ENCODE measurements at places on chromosomes 16 and 17. TPM values are rescaled to one million over a fixed set of nuclear protein-coding genes. Genes with fewer than 3 reads are reported as not detected.

DNA sequence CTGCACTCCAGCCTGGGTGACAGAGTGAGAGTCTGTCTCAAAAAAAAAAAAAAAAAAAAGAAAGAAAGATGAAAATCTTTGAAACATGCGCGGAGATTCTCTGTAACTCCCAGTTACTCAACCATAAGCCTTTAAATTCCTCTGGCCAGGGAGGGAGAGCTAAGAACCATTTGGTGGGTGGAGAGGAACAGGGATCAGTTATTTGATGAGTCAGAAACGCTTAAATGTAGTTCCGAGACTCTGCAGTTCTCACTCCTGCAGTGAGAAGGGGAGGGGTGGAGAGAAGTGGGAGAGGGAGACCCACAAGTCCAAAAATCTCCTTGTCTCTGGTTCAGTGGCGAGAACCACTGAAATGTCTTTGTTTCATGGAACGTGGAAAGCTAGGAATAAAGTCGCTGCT lies 266.7 kb downstream of the SOX9 start:
- H3K27me3 ChIP-seq = peaks cover 2% of the 10 kb centered on the region
- H3K36me3 ChIP-seq = no peaks in the 10 kb centered on the region
- no peak overlapping the region for H3K4me3 ChIP-seq
- no peak overlapping the region for H3K27ac ChIP-seq
- peaks cover 36% of the 10 kb centered on the region for H3K4me1 ChIP-seq
- DNase-seq = no peak

Gene ADAMTS18
- total RNA-seq = 5.8 TPM

DNA sequence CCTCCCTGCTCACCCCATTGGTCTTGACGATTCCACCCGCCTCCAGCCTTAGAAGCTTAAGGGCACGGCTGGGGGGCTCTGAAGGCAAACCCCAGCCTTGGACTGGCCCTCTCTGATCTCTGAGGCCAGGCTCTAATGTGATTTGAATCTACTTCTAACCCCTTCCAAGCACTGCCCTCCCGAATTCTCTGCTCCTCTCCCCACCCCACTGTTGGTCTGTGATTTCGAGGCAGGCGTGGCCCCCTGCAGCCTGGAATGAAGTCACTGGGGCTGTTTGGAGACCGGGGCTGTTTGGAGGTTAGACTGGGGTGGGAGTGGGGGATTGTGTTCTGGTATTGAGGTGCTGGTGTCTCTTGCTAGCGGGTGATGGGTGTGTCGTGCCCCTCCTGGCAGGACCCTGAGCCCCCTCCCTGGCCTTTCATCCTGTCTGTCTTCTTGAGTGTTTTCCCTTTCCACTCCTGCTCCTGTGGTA lies 2.2 kb downstream of the GRB7 start:
- H3K4me1 ChIP-seq = peaks cover 38% of the 10 kb centered on the region
- peak overlapping the region; percentile 82 for H3K4me3 ChIP-seq
- peak overlapping the region; percentile 86 for H3K27ac ChIP-seq
- peaks cover 2% of the 10 kb centered on the region for H3K36me3 ChIP-seq

DNA sequence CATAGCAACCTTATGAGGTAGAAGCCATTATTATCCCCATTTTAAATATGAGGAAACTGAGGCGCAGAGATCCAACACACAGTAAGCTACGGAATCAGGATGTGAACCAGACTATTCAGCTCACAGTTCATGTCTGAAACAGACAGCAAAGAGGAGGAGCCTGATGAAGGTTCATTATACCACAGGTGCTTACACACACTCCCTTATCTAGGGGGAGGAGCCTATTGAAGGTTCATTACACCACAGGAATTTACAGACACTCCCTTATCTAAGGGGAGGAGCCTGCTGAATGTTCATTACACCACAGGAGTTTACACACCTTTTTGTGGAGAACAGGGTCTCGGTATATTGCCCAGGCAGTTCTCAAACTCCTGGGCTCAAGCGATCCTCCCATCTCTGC lies 21.9 kb downstream of the C16orf95 start:
- H3K27me3 ChIP-seq = peaks cover 6% of the 10 kb centered on the region
- H3K27ac ChIP-seq = no peak overlapping the region
- H3K36me3 ChIP-seq = peaks cover 7% of the 10 kb centered on the region
- DNase-seq = no peak
- H3K4me1 ChIP-seq = no peaks in the 10 kb centered on the region
- H3K4me3 ChIP-seq = no peak overlapping the region

Gene RSKR
- 35.5 TPM for total RNA-seq

Gene MYH13
- total RNA-seq = not detected

Gene UTP4
- 51.4 TPM for total RNA-seq

Gene ZG16
- total RNA-seq = not detected

Gene NT5C3B
- total RNA-seq = 105 TPM

DNA sequence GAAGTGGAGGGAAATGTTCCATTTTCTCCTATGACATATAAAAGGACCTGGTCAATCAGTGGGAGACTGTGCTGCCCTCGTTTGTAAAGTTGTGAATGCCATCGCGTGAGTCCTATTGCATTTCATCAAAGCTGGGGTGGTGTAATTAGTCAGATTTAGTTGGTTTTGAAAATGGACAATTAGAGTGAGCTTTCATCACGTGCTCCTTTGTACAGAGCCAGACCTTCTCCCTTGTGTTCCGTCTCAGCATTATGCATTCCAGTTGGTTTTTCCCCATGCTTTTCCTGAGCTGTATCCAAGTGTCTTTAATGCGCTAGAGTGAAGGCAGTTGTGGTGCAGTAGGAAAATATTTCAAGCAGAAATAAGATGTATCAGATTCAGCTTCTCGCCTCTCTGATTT lies 10.4 kb downstream of the SEC14L1 start:
- H3K4me3 ChIP-seq = no peak overlapping the region
- no peak overlapping the region for H3K27ac ChIP-seq
- peaks cover 33% of the 10 kb centered on the region for H3K4me1 ChIP-seq
- no peaks in the 10 kb centered on the region for H3K27me3 ChIP-seq
- H3K36me3 ChIP-seq = peaks cover 6% of the 10 kb centered on the region

DNA sequence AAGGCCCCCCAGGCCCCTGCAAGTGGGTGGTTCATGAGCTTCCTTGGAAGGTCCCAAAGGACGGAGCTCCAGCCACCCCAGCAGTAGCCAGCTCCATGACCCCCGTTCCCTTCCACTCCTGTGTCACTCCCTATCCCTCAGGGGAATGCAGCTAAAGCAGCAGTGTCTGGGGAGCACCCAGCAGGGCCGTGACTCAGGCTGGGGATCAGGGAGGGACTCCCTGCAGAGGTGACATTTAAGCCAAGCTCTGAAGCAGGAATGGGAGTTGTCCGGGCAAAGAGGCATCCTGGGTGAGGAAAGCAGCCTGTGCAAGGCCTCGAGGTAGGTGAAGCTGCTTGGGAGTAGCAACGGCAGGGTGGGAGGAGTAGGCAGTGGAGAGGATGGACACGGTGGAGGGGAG lies 11.1 kb upstream of the NPTX1 start:
- H3K27ac ChIP-seq = no peak overlapping the region
- H3K4me3 ChIP-seq = no peak overlapping the region
- no peak for DNase-seq
- H3K4me1 ChIP-seq = peaks cover 3% of the 10 kb centered on the region
- no peaks in the 10 kb centered on the region for H3K36me3 ChIP-seq

- H3K4me1 ChIP-seq = no peaks in the 10 kb centered on the region
- H3K36me3 ChIP-seq = no peaks in the 10 kb centered on the region
- no peak for DNase-seq
Measured at GRCh38 chr17:40859536-40859935, 7.5 kb downstream of the KRT12 start.

Gene FN3K
- total RNA-seq = 40.4 TPM

Gene CRHR1
- not detected for total RNA-seq

DNA sequence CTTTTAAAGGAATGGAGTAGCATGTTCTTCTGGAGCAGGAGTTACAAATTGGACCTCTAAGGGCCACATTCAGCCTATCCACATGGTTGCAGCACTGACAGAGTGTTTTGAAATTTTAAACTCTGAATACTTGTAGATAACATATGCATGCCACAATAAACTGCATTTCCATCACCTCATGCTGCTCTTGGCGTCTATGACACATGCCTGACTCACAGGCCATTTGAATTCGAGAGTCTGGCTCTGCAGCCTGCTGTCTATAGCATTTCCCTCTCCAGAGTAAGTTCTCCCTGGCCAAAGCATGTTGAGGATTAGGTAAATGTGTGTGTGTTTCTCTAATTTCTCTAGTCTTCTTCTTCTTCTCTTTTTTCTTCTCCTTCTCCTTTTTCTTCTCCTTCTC lies 28.7 kb upstream of the MYOCD start:
- no peak for DNase-seq
- no peak overlapping the region for H3K27ac ChIP-seq
- peaks cover 36% of the 10 kb centered on the region for H3K27me3 ChIP-seq
- no peaks in the 10 kb centered on the region for H3K36me3 ChIP-seq
- peaks cover 23% of the 10 kb centered on the region for H3K4me1 ChIP-seq
- no peak overlapping the region for H3K4me3 ChIP-seq

Gene HSDL1
- total RNA-seq = 43.8 TPM

DNA sequence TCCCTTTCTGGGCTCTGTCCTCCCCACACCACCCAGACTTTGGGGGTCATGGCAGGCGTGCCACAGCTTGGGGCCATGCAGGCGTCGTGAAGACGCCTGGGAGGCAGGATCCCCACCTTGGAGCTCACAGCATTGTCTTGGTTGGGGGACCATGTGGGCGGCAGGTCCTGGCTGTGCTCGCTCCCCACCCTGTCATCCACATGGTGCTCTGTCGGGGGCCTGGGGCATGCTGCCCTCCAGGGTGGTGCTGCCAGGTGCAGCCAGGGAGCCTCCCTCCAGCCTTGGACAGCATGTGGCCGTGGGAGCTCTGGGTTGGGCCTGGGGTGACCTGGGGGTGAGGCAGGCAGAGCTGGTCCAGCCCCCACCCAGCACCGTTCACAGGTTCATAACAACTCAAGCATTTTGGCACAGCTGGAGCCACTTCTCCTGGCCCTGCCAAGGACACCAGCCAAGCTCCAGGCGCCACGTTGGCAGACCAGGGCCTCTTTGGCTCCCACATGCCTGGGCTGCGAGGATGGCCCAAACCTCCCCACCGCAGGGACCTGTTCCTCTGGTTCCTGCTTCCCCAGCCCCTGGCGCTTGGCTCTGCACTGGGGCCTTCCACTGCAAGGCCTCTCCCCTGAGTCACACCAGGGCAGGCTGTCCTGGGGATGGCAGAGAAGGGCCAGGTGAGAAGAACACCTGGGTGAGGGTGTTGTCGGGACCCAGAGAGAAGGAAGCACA lies 15.1 kb upstream of the ATP6V0C start:
- no peak overlapping the region for H3K4me3 ChIP-seq
- H3K36me3 ChIP-seq = peaks cover 1% of the 10 kb centered on the region
- no peak for DNase-seq
- no peaks in the 10 kb centered on the region for H3K4me1 ChIP-seq
- no peaks in the 10 kb centered on the region for H3K27me3 ChIP-seq

DNA sequence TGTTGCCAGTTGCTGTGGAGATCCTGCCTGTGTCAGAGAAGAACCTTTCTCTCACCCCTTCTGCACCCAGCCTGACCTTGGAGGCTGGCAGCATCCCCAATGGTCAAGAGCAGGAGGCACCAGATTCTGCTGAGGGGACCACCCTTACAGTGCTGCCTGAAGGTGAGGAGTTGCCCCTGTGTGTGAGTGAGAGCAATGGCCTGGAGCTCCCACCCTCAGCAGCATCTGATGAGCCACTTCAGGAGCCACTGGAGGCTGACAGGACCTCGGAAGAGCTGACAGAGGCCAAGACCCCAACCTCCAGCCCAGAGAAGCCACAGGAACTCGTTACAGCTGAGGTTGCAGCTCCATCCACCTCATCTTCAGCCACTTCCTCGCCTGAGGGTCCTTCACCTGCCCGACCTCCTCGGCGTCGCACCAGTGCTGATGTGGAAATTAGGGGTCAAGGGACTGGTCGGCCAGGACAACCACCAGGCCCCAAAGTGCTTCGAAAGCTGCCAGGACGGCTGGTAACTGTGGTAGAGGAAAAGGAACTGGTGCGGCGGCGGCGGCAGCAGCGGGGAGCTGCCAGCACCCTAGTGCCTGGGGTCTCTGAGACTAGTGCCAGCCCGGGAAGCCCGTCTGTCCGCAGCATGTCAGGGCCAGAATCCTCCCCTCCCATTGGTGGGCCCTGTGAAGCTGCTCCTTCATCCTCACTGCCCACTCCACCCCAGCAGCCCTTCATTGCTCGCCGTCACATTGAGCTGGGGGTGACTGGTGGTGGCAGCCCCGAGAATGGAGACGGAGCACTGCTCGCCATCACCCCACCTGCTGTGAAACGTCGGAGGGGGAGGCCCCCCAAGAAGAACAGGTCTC lies 10.2 kb upstream of the PHKG2 start:
- no peaks in the 10 kb centered on the region for H3K27me3 ChIP-seq
- peaks cover 32% of the 10 kb centered on the region for H3K36me3 ChIP-seq
- H3K4me1 ChIP-seq = peaks cover 11% of the 10 kb centered on the region
- H3K4me3 ChIP-seq = no peak overlapping the region
- H3K27ac ChIP-seq = no peak overlapping the region
- no peak for DNase-seq

- no peak overlapping the region for H3K4me3 ChIP-seq
- H3K36me3 ChIP-seq = no peaks in the 10 kb centered on the region
- H3K27me3 ChIP-seq = peaks cover 45% of the 10 kb centered on the region
- DNase-seq = no peak
- H3K27ac ChIP-seq = no peak overlapping the region
- peaks cover 1% of the 10 kb centered on the region for H3K4me1 ChIP-seq
Measured at GRCh38 chr17:19578545-19578944, 44.9 kb downstream of the SLC47A1 start.

- peaks cover 4% of the 10 kb centered on the region for H3K4me1 ChIP-seq
- H3K4me3 ChIP-seq = no peak overlapping the region
- peaks cover 13% of the 10 kb centered on the region for H3K27me3 ChIP-seq
- DNase-seq = no peak
Measured at GRCh38 chr17:5745111-5745813, 161.0 kb upstream of the NLRP1 start.

Gene KRTAP4-1
- not detected for total RNA-seq

GRCh38 chr16:55944377-55944802 lies 69.2 kb upstream of the CES5A start:
- peaks cover 33% of the 10 kb centered on the region for H3K27me3 ChIP-seq
- H3K4me3 ChIP-seq = no peak overlapping the region

Gene MGAT5B
- total RNA-seq = 2.8 TPM

DNA sequence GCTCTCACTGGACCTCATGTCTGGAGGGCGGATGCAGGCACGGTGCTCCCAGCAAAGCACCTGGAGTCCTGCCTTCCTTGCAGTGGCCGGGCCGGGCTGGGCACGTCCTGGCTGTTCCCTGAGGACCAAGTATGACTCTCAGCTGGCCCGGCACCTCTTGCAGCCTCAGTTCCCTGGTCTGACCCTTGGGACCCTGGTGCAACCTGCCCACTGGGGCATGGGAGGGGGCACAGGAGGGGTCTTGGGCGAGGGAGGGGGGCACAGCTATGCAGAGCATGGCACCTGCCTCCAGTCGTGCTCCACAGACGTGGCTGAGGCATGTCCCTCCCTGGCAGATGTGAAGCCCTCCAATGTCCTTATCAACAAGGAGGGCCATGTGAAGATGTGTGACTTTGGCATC lies 19.6 kb downstream of the MAP2K3 start:
- H3K4me1 ChIP-seq = no peaks in the 10 kb centered on the region
- no peak for DNase-seq
- H3K27ac ChIP-seq = no peak overlapping the region
- no peaks in the 10 kb centered on the region for H3K27me3 ChIP-seq
